ENCODE measurements at places on chromosomes 7 and 10. TPM values are rescaled to one million over a fixed set of nuclear protein-coding genes. Genes with fewer than 3 reads are reported as not detected.

- no peak for DNase-seq
- peaks cover 4% of the 10 kb centered on the region for H3K4me1 ChIP-seq
- no peak overlapping the region for H3K4me3 ChIP-seq
- H3K27ac ChIP-seq = no peak overlapping the region
- no peaks in the 10 kb centered on the region for H3K27me3 ChIP-seq
- H3K36me3 ChIP-seq = no peaks in the 10 kb centered on the region
Measured at GRCh38 chr10:75051308-75051707, 60.1 kb upstream of the SAMD8 start.

DNA sequence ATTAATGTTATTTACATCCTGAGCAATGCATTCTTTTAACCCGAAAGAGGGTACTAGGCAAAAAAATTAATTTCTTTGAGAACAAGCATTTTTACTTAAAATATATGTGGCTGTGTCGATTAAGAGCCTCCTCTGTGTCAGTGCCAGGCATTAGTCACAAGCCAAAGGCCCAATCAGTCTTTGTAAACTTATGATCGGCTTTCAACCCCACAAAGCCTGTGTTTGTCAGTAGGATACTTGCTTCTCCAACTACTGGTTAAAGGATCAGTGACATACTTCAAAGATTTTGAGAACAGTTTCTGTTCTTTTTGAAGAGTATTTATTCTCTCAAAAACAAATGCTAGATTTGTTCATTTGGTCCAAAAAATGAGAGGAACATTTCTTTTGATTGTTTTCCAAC lies 159.3 kb downstream of the NRCAM start:
- H3K36me3 ChIP-seq = no peaks in the 10 kb centered on the region
- no peak for DNase-seq
- no peak overlapping the region for H3K4me3 ChIP-seq
- no peaks in the 10 kb centered on the region for H3K27me3 ChIP-seq

OR6B1 gene
- polyA plus RNA-seq = not detected

DNA sequence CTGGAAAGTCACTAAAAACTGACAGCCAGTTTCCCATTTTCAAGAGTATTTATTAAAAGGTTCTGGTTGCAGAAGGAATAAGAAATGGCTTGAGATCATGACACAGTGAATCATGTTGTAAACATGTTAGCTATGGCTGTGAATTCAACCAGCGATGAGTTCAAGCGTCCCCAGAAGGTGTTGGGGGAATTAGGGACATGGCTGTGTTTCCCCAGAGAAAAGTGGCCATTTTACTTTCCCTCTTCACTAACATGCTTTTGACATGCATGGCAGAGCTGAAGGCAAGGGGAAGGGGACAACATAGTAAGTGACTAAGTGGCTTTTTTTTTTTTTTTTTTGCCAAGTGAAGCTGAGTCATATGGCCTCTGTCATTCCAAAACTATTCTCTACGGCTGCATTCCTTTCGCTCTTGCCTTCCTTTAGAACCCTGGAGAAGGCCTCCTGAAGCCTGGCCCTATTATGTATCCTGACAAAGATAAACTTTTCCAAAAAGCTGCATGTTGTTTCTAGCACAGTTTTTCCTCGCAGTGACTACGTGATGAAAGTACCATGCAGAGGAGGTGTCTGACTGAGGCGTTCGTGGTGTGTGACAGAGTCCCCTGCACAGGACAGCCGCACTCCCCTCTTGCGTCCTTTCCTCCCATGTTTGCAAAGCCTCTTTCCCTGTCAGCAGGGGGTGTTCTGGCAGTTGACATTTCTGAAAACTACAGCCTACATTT lies 46.9 kb downstream of the EGFR start:
- peaks cover 2% of the 10 kb centered on the region for H3K27me3 ChIP-seq
- H3K4me3 ChIP-seq = no peak overlapping the region
- peaks cover 2% of the 10 kb centered on the region for H3K36me3 ChIP-seq
- peaks cover 63% of the 10 kb centered on the region for H3K4me1 ChIP-seq

LMOD2 gene
- 212 TPM for polyA plus RNA-seq

CDHR1 gene
- polyA plus RNA-seq = 0.84 TPM

- H3K27me3 ChIP-seq = peaks cover 2% of the 10 kb centered on the region
- H3K4me1 ChIP-seq = no peaks in the 10 kb centered on the region
- no peak overlapping the region for H3K27ac ChIP-seq
- no peak overlapping the region for H3K4me3 ChIP-seq
Measured at GRCh38 chr10:30080161-30080560, 20.8 kb upstream of the JCAD start.

DNA sequence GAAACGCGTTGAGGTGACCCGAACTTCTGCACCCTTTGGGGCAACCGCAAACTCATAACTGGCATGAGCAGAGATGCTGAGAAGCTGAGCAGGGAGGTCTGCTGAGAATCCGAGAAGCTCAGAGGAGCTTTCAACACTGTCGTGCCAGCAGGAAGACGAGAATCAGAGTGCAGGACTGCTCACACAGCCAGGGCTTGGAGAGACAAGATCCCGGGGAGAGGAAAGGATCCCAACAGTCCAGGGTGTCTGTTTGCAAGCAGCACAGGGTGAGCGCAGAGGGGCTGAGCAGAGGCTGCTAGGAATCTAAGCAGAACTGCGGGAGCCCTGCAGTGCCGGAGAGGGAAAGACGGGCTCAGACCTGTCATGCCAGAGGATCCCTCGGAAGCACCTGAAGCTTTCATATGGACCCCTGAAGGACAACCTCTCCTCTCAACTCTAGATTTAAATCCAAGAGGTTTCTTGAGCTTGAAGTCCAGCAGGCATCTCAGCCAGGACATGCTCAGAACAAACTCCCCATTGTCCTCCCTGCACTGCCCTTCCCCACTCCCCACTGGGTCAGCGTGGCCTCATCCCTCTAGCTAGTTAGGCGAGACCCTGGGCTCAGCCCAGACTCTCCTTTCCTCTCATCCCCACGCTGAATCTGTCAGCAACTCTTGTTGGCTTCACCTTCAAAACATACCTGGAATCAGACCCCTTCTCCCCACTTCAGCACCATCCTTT lies 40.7 kb downstream of the FOXL3 start:
- no peaks in the 10 kb centered on the region for H3K36me3 ChIP-seq
- peaks cover 20% of the 10 kb centered on the region for H3K4me1 ChIP-seq
- no peak for DNase-seq

ENKUR gene
- polyA plus RNA-seq = 0.51 TPM

PPP1R9A gene
- polyA plus RNA-seq = 24.8 TPM

GRCh38 chr10:111822661-111823060 lies 360.9 kb downstream of the GPAM start:
- no peak overlapping the region for H3K27ac ChIP-seq
- H3K4me3 ChIP-seq = no peak overlapping the region
- no peak for DNase-seq
- H3K4me1 ChIP-seq = no peaks in the 10 kb centered on the region

GRCh38 chr7:70951271-70951962 lies 180.5 kb upstream of the GALNT17 start:
- H3K27me3 ChIP-seq = no peaks in the 10 kb centered on the region
- no peaks in the 10 kb centered on the region for H3K36me3 ChIP-seq
- no peak overlapping the region for H3K27ac ChIP-seq
- peaks cover 3% of the 10 kb centered on the region for H3K4me1 ChIP-seq

GRCh38 chr7:30702200-30702599 lies 19.9 kb upstream of the CRHR2 start:
- no peak overlapping the region for H3K27ac ChIP-seq
- DNase-seq = no peak
- H3K36me3 ChIP-seq = no peaks in the 10 kb centered on the region
- H3K4me1 ChIP-seq = peaks cover 16% of the 10 kb centered on the region
- no peak overlapping the region for H3K4me3 ChIP-seq

LEP gene
- 0.05 TPM for polyA plus RNA-seq

DNA sequence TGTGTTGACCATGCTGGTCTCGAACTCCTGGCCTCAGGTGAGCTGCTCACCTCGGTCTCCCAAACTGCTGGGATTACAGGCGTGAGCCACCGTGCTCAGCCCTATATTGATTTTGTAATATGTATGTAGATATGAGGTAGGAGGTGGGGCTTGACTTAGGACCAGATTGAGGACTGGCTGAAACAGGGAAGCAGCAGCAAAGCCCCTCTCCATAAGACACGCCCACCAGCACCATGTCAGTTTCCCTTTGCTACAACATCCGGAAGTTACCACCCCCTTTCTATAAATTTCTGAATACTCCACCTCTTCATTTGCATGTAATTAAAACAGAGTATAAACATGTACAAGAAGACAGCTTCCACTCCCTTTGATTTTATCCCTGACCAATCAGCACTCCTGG lies 47.9 kb upstream of the MYL10 start:
- H3K27ac ChIP-seq = no peak overlapping the region
- no peaks in the 10 kb centered on the region for H3K36me3 ChIP-seq
- no peak for DNase-seq
- H3K4me1 ChIP-seq = peaks cover 16% of the 10 kb centered on the region
- no peak overlapping the region for H3K4me3 ChIP-seq

GRCh38 chr10:101829561-101830315 lies 11.5 kb upstream of the OGA start:
- H3K36me3 ChIP-seq = peaks cover 16% of the 10 kb centered on the region
- peak overlapping the region; percentile 80 for H3K27ac ChIP-seq
- H3K27me3 ChIP-seq = no peaks in the 10 kb centered on the region
- peaks cover 32% of the 10 kb centered on the region for H3K4me1 ChIP-seq
- peak; percentile 69 for DNase-seq

DNA sequence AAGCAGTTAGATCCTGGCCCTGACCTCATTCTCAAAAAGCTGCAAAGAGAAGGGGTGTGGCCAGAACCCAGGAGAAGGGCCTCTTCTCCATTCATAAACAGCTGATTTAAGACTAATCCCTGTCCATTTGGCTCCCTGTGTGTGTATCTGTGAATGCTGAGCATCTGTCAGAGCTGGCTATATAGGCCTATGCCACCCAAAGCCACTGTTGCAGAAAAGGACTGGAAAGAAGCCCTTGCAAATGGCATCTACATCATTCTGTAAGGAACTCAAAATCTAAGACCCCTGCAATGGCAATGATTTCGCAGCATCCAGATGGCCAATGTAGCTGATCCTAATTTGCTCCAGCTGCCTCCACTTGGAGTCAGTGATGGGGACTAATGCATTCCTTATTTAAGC lies 384.5 kb downstream of the KCNMA1 start:
- peak; percentile 60 for DNase-seq
- peaks cover 14% of the 10 kb centered on the region for H3K4me1 ChIP-seq
- H3K4me3 ChIP-seq = no peak overlapping the region
- H3K27ac ChIP-seq = no peak overlapping the region
- H3K36me3 ChIP-seq = no peaks in the 10 kb centered on the region
- H3K27me3 ChIP-seq = no peaks in the 10 kb centered on the region

GRCh38 chr10:11104772-11105675 lies 87.4 kb downstream of the CELF2 start:
- H3K36me3 ChIP-seq = peaks cover 2% of the 10 kb centered on the region
- no peak overlapping the region for H3K4me3 ChIP-seq
- no peaks in the 10 kb centered on the region for H3K27me3 ChIP-seq
- no peak for DNase-seq
- H3K27ac ChIP-seq = no peak overlapping the region

MBL2 gene
- not detected for polyA plus RNA-seq

DNA sequence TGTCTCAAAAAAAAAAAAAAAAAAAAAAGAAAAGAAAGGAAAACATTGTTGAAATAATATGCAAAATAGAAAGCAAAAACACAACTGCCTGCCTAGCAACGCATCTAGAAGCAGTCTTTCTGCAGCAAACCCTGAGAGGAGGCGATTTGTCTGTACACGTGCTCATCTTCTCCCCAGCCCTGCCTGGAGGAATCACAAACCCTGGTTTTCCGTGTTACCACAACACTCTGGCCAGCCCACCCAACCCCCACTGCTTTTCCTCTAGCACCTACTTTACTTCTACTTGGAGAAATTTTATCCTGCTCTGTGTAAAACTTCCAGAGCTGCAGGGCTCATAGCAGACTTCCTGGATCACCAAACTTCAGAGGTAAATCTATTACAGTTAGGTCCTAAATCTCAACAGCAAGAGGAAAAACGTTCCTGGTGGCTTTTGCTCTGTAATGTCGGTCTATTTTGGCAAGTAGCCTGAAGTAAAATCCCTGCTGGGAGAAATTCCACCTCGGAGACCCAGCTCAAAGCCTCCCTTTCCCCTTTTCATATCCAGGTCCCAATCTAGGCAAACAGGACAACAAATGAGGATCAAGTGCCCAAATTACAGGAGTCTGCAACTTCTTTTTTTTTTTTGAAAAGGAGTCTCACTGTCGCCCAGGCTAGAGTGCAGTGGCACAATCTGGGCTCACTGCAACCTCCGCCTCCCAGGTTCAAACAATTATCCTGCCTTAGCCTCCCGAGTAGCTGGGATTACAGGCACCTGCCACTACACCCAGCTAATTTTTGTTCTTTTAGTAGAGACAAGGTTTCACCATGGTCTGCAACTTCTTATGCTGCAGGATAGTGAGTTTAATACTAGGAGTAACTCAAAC lies 91.6 kb downstream of the DNMBP start:
- H3K4me3 ChIP-seq = peak overlapping the region; percentile 11
- peak; percentile 83 for DNase-seq
- no peaks in the 10 kb centered on the region for H3K27me3 ChIP-seq
- peaks cover 3% of the 10 kb centered on the region for H3K36me3 ChIP-seq

- no peak overlapping the region for H3K4me3 ChIP-seq
- no peaks in the 10 kb centered on the region for H3K4me1 ChIP-seq
- H3K36me3 ChIP-seq = no peaks in the 10 kb centered on the region
Measured at GRCh38 chr10:126798649-126799048, 106.6 kb upstream of the DOCK1 start.

GRCh38 chr7:4143511-4144171 lies 538.5 kb upstream of the FOXK1 start:
- peaks cover 4% of the 10 kb centered on the region for H3K27me3 ChIP-seq
- peaks cover 16% of the 10 kb centered on the region for H3K4me1 ChIP-seq
- H3K27ac ChIP-seq = no peak overlapping the region
- no peak for DNase-seq
- H3K36me3 ChIP-seq = no peaks in the 10 kb centered on the region
- no peak overlapping the region for H3K4me3 ChIP-seq

WDR11 gene
- 24.9 TPM for polyA plus RNA-seq

DNA sequence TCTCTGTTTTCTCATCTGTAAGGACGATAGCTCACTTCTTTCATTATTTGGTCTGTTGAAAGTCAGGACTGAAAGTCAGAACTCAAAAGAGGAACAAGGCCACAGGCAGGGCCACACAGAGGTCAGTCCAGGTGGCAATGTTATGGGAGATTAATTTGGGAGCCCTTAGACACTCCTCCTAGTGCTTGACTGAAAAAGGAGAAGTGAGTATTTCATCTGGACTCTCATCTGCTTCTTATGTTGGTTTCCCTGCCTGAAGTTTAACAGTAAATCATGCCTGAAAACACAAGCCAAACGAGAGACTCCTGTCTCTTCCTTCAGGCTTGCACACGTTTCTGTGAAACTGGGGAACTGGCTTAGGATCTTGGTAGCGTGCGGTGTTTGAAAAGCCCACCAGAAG lies 248.5 kb downstream of the BUB3 start:
- no peaks in the 10 kb centered on the region for H3K27me3 ChIP-seq
- no peak overlapping the region for H3K4me3 ChIP-seq
- no peak overlapping the region for H3K27ac ChIP-seq
- H3K4me1 ChIP-seq = no peaks in the 10 kb centered on the region
- no peaks in the 10 kb centered on the region for H3K36me3 ChIP-seq

- no peaks in the 10 kb centered on the region for H3K36me3 ChIP-seq
- H3K27me3 ChIP-seq = no peaks in the 10 kb centered on the region
- no peak overlapping the region for H3K27ac ChIP-seq
- no peak overlapping the region for H3K4me3 ChIP-seq
Measured at GRCh38 chr7:25250386-25250785, 22.1 kb upstream of the NPVF start.

Data from muscle of leg (tissue), 16 donors.